ENCODE measurements at places on chromosomes 11 and 22. TPM values are rescaled to one million over a fixed set of nuclear protein-coding genes. Genes with fewer than 3 reads are reported as not detected.
A peak's percentile ranks its signal among the peaks of the same experiment; 100 is the strongest.

DNA sequence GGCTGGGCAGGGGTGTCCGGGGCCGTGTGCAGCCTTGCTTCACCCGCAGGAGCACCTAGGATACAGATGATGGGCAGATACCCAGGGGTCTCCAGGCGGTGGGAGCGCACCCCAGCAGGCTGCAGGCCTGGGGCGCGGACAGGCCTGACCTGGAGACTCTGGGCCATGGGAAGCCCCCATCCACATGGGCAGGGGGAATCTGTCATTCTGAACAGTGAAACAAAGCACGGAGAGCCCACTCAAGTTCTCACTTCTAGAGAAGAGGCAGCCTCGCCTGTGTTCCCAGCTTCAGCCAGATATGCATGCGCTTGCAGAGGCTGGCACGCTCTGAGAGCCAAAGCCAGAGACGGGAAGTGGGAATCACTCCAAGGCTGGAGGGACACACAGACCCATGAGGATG lies 333.1 kb downstream of the BRD1 start:
- DNase-seq: no peak

The CLDN25 gene
- not detected for total RNA-seq

DNA sequence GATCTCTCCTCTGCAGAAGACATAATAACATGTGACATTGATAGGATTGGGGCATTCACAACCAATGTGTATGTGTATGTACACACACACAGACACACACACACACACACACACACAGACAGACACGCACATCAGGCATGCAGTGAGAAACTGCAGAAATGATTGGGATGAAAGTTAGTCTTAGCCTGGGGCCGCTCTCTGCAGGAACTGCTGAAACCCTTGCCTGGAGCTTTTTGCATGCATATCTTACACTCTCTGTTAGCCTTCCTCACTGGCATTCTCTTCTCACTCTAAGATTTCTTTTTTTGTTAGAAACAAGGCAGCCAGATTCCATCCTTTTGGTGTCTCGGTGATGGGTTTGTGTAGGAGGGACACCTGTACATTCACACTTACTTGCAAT lies 337.9 kb downstream of the NELL1 start:
- no peak for DNase-seq

The GALNT18 gene
- 2.0 TPM for total RNA-seq

- no peak for DNase-seq
These were observed 63.5 kb upstream of the CSNK2A3 start for GRCh38 chr11:11416502-11416901.

DNA sequence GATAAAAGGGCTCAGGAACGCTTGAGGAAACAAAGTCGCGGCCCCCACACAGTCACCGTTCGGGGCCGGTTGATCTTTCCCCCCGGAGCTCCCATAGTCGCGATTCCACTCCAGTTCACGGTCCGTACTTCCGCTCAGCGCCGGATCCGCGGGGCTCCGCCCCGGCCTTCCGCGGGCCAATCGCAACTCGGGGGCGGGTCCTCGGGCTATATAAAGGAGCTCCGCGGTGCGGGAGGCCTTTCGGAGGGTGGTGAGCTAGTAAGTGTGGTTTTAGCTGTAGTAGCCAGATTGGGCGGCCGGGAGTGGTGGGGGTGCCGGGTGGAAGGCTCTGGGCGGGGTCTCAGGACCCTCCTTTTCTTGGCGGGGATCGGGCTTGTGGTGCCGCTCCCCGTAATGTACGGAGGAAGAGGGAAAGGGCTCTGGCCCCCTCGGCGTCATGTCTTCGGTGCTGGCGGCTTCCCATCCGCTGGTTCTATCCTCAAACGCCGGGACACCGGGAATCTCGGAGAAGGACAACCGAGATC lies at the start of the genes C11orf98 and CSKMT:
TSS of gene C11orf98 (minus strand) at position 136 of the 524 bp plus-strand sequence. CDS start at position 95, 41 bp downstream.
TSS of gene CSKMT (plus strand) at position 238 of the 524 bp plus-strand sequence. CDS start 568 bp downstream, outside the sequence.
- peak; percentile 97 for DNase-seq

DNA sequence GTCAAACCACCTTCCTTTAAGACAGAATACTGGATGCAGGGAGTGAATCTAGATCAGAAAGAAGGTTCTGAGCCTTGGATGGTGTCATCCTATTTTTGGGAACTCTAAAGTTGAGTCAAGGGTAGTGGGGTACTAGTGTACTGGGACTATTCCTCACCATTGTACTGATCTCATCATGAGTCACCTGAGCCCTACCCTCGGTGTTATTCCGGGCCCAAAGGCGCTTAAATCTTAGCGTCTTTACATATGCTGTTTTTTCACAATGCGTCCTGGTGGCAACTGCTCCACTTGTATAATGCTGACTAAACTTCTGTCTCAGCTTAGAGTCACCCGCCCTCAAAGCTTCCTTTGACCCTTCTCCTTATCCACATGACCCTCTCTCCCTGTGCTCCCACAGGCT lies 25.3 kb upstream of the PATE1 start:
- no peak for DNase-seq

The MTCH2 gene
- 61.4 TPM for total RNA-seq

- DNase-seq: peak; percentile 58
These were observed 17.9 kb upstream of the ADA2 start for GRCh38 chr22:17237038-17237668.

DNA sequence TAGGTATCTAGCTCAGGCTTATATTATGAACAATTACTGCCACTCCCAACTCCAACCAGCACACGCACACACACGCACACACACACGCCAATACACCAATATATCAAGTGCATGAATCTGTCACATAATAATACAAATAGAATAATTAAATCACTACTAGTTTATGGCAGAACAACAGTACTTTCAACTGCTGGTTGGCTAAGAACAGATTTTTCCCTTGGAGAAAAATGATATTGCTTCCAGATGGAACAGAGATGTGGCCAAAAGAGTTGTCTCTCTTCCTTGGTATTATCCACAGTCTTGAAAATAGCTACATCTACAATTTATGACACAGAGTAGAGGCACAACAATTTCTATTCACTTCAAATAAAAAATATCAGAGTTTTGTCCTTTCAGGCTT lies 538.3 kb upstream of the FAT3 start:
- no peak for DNase-seq

GRCh38 chr11:68816917-68817419 lies 24.7 kb downstream of the CPT1A start:
- no peak for DNase-seq

The CYP2D6 gene
- 3.7 TPM for total RNA-seq

DNA sequence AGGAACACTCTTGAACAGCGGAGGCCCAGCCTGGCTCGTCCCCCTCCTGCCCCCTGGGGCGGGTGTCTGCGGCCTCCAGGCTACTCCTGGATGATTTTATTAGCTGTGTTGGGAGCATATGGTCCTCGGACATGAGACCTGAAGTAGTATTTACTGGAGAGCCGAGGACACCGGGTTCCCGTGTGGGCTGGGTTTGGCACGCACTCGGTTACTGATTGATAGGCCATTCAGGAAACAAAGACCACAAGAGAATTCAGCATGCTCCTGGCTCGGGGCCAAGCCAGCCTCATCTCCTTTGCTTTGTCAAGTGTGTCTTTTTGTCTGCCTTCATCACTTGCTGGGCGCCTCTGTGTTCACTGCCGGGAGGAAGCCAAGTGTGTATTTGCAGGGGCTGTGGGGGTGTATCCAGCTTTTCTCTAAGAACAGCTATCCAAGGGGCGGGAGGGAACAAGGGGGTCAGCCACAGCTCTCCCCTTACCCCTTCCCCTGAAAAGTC lies 9.7 kb downstream of the FXYD2 start:
- DNase-seq: peak; percentile 85

The CTR9 gene
- total RNA-seq: 47.6 TPM

DNA sequence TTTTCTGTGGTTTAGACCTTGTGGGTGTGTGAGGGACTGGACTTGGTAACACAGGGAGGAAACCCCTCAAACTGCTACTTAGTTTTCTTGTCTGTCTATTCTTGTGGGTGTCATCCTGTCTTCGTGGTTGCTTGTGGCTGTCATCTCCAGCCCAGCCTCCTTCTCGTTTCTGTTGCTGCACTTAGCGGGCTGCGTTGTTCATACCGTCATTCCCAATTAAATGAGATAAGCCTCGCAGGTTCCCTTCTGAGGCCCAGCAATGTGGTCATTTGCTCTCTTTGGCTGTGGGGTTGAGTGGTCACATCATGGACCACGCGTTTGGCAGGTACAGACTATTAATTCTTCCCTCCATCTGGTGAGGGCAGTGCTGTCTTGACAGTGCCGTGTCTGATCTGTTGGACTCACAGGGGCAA lies 18.8 kb downstream of the PANX1 start:
- DNase-seq: no peak

The PRR33 gene
- total RNA-seq: not detected

The XRRA1 gene
- total RNA-seq: 42.9 TPM

The LRP5 gene
- 22.3 TPM for total RNA-seq

The CSNK1E gene
- total RNA-seq: 99.3 TPM

The MEI1 gene
- 52.1 TPM for total RNA-seq

The OR51B2 gene
- not detected for total RNA-seq

GRCh38 chr22:37801946-37802309 lies 5.8 kb upstream of the GCAT start:
- DNase-seq: no peak

DNA sequence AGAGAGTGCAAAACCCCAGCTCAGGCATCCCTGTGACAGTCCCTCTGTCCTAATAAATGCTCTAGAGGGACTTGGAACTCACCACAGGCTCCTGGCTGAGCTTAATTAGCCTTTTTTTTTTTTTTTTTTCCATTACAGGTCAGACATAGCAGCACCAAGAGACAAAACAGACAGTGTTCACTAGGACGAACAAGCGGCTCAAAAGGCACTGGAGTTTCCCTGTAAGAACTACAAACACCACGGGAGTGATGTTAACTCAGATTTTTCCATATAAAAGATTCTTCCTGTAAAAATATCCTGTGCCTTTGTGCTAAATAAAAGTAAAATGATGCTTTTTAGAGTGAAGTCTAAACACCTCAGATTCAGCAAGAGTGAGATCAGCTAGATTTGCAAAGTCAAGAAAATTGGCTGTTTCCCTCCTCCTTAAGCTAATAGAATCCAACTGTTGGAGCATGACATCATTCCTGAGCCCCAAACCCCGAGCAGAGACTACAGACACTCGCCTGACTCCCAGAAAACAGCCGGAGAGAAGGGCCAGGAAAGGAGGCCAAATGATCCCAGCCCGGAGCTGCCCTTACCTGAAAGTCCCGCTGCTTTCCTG lies 101.0 kb upstream of the AKIP1 start:
- no peak for DNase-seq

The SAA1 gene
- not detected for total RNA-seq
